ENCODE measurements at places on chromosomes 2 and 18.

- no peak for DNase-seq
Measured at GRCh38 chr2:21453723-21454450, 330.1 kb downstream of the TDRD15 start.

DNA sequence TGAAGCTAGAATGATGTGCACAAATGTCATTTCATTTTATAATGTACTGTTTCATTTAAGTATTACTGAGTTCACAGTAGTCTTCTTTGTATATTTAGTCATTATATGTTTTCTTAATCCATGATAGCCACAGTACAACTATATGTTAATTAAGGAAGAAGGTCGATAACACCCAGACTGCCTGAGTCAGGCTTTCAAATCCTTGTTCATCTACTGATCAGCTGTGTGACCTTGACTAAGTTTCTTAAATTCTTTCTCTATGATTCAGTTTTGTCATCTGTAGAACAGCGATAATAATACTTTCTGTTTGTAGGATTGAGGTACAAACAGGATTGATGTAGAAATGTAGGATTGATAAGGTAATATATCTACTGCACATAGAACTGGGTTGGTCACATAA, 5.4 kb downstream of the GCC2 start:
- no peak for DNase-seq

GRCh38 chr18:57904535-57904934, 101.4 kb upstream of the ATP8B1 start:
- DNase-seq: no peak

- DNase-seq: no peak
Measured at GRCh38 chr2:174473796-174474195, 13.0 kb downstream of the GPR155 start.

- no peak for DNase-seq
Measured at GRCh38 chr2:31811482-31811881, 199.3 kb downstream of the MEMO1 start.

DNA sequence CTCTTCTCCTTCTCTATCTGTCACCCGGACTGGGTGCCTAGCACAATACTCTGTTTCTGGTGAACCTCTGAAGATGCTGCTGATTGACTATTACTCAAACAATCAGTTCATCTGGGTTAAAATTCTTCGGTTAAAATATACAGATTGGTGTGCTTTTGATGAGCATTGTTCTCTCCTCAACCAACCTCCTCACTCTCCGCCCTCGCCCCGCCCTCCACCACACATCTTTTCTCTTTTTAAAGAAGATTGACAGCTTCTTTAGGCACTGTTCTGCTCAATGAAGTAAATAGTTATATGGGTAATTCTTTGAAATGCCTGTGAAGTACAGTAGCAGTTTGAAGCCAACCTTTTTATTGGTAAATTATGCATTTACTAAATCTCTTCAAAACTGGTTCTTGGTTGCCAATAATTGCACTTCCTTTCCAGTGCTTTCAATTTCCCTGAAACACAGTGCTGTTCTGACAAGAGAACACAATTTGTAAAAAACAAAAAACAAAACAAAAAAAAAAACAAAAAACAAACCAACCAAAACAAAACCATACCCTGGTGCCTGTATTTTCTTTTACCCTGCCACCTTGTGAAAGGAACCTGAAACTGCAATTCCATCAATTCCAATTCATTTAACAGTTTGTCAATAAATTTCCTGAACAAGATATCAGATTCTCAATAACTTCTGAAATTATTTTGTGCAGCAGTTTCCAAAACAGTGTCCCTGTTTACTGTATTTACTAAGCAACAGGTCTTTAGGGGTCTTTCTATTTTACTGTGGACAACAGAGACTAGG, 188.6 kb downstream of the LRP1B start:
- no peak for DNase-seq

GRCh38 chr2:191362841-191363240, 117.6 kb downstream of the MYO1B start:
- no peak for DNase-seq

- no peak for DNase-seq
Measured at GRCh38 chr2:157923598-157924217, 47.6 kb upstream of the ACVR1 start.

DNA sequence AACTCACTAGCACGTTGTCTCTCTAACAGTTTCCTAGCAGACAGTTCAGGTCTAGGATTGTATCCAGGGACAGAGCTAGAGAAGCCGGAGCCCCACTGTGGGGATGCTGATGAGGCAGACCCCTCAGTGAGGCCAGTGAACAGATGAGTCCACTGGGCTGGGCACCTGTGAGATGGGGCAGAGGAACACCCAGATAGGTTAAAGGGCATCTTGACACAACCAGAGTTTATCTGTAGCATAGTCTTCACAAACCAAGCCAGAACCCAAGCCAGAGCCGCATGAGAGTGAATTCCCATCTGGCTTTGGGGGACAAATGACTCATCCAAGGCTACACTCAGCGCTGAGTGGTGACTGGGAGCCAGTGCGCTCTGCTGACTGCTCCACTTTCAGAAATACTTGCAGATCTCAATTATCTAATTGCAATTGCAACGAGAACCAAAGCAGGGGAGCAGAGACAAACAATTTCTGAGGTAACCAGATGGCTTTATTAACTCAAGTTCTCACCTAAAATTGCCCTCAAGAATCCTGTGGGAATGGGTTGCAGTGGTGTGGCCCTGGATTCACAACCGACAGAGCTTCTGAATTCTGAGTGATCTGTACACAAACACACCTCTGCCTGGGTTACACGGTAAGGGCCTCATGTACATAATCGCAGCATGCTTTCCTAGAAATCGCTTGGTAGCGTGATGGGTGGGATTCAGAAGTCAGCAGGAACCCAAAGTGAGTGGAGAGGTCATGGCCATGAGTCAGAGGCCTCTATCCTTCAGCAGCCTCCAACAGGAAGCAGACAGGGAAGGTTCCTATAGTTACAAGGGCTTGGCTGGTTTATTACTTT, 48.7 kb upstream of the MSH2 start:
- DNase-seq: no peak

- no peak for DNase-seq
Measured at GRCh38 chr2:97983134-97983533, 12.6 kb downstream of the TMEM131 start.

GRCh38 chr2:43444989-43445645, 150.7 kb downstream of the THADA start:
- DNase-seq: no peak

GRCh38 chr18:79819968-79820351, 22.2 kb downstream of the KCNG2 start:
- no peak for DNase-seq

DNA sequence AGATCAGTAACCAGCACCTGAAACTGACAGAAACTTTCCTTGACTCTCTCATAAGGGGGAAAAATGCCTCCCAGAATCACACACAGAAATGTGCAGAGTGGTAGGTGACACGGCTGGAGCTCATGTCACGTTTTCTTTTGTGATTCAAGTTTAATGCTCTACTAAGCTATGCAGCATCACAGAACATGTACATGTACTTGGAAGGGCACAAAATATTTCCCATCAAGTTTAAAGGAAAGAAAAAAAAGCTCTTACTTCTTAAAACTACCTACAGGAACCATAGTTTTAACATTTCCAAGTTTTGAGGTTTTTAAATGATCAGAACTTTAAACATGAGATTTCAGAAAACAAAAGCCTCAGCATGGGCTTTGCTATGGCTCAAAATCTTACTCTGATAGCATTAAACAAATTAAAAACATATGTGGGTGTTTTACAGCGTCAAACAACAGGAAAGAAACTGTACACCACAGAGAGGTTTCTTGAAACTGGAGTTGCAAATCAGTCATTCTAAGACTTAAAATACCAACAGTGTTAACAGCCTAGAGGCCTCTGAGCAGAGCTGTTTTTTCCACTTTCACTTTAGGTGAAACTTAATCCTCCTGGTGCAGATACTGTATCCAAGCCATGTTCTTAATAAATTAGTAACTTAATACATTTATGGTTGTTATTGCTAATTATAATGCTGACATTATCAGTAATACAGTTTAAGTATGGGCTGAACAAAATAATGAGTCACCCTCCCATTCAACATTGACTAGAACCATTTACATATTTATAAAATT, 30.1 kb downstream of the MBP start:
- no peak for DNase-seq

- DNase-seq: no peak
Measured at GRCh38 chr2:73232403-73233153, 461 bp downstream of the PRADC1 start.

- DNase-seq: no peak
Measured at GRCh38 chr18:36297417-36298125, at the start of gene FHOD3. TSS of gene FHOD3 (plus strand) at chr18:36297713. CDS start at chr18:36297836, 123 bp downstream.

- DNase-seq: no peak
Measured at GRCh38 chr2:217559084-217559483, 443.7 kb downstream of the TNS1 start.

Data from stimulated activated CD4-positive, alpha-beta T cell treated with anti-CD3 and anti-CD28 coated beads, Interleukin-12 subunit alpha, Interleukin-12 subunit beta, amount 100 ng/mL, for 24 hours (primary cell).